ENCODE measurements at places on chromosomes 2 and 18. TPM values are rescaled to one million over a fixed set of nuclear protein-coding genes. Genes with fewer than 3 reads are reported as not detected.

The BCL11A gene
- 3.6 TPM for total RNA-seq

GRCh38 chr2:38438883-38439612, 62.0 kb upstream of the ATL2 start:
- no peak for ATAC-seq

- ATAC-seq, result no peak
These were observed 53.9 kb downstream of the RTTN start for GRCh38 chr18:70151614-70152013.

DNA sequence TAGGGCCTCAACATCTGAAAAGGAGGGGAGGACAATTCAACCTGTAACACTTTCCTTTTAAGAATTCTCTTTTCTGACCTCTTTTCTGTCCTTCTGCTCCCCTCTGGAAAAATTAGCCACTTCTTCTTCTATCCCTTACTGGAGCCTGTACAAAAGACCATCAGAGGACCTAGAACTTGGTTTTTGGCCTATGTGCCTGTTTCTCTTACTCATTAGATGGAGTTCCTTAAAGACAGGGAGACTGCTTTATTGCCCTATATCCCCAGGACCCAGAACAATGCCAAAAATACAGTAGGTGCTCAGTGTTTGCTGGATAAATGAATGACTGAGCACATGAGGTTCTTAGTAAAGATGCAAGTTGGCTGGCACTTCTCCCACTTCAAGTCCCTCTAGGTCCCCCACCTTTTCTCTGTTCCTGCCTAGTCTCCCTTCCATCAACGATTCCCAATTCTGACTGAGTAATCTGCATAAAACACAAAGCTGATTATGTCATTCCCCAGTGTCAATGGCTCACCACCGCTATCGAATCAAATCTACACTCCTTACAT, 114.2 kb downstream of the DDX1 start:
- ATAC-seq, result no peak

GRCh38 chr18:52570975-52571374, 231.0 kb downstream of the DCC start:
- ATAC-seq, result no peak

DNA sequence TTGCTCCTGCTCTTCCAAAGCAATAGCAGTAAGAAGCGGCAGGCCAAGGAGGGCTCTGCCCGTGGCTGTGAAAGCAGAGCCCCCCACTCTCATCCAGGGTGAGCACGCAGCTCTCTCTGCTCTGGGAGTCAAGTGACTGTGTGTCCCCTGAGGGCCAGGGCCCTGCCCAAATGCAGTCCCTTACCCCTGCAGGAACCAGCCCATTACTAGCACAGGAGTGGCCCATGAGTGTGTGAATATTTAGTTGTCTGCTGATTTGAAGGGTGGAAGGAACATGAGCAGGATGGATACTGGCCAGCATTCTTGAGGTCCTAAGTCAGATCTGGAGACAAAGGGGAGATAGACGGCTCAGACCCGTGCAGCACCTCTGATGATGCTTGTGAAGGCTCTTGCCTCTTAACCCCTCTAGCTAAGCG, 69.7 kb upstream of the FOSL2 start:
- no peak for ATAC-seq
